ENCODE measurements at places on chromosomes 3 and 15.

- DNase-seq: no peak
Observed at GRCh38 chr3:129016720-129017483, 15.8 kb downstream of the EFCC1 start.

GRCh38 chr3:155745795-155746550 is 1.1 kb upstream of the PLCH1 start:
- DNase-seq: peak; percentile 46

DNA sequence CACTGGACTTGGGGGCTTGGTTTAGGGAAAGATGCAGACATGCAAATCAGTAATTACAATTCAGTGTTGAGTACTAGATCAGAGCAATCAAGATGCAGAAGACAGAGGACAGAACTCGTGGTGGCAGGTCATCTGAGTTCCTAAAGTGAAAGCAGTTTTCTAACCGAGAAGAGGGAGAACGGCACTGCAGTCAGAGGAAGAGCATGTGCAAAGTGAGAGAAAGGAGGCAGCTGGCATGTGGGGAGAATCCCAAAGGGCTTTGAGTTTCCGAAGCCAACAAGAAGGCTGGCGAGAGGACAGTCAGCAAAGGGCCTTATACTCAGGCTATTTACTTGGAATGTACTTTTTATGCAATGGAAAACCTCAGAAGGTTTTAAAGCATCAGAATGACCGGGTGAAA is 87.0 kb downstream of the ANP32A start:
- no peak for DNase-seq

DNA sequence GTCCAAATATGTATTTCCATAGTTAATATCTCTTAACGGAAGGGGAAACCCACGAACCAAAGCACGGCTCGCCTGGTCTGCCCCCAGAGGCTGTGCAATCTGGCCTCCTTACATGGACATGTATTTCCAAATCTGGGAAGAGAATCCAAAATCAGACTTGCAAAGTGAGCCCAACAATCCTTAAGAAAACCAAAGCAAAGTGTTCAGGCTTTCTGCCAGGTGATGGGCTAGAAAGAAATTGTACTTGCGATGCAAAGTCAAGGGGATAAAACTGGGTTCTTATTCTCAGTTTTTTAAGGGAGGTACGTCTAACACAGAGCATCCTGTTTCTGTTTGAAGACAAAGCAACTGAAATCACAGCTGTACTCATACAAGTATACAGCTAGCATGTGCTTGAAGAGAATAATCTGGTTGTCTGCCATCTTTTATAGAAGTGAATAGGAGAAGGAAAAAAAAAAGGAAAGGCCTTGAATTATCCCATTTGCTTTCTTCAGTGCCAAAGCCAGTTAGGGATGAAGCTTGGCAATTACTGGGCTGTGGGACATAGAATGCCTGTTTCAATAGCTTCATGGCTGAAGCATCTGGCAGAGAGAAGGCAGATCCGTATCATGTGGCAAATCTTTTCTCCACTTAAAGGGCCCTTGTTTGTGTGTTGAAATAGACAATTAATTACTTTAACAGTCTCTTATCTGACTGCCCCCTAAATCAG is 48.4 kb downstream of the LRIG1 start:
- DNase-seq: no peak

GRCh38 chr3:71112576-71112975 is 471.0 kb downstream of the FOXP1 start:
- no peak for DNase-seq

DNA sequence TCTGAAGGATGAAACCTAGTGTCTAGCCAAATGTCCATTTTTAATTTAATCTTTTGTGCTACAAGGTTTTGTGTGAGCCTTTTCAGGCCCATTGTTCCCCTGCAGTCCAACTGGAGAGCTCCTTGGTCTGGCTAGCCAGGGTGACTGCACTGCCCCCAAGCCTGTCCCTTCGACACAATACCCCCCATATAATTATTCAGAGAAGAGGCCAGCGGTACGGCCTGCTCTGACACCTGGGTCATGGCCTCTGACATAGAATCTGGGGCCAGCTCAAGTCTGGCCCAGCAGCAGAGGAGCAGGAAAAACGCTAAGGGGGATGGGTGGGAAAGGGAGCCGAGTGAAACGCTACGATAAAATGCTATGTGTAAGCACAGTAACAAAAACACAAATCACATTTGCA is 64.2 kb upstream of the PYGO1 start:
- DNase-seq: no peak

DNA sequence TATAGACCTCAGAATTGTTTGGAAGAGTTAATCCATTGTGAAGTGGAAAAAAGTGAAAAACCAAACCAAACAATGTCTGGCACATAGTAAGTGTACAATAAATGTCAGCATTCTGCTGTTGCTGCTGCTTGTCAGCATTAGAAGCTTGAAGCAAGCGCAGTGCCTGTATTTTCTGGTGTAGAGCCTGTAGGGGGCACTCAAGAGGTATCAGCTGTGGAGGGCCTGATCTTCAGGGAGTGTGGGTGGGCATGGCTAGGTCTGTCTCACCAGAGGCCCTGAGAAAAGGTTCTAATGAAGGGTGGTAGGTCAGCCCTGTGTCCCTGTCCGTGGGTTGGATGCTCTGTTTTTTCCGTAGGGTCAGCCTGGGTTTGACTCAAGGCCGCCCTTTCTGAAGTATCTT is 3.6 kb downstream of the ADAMTSL3 start:
- DNase-seq: no peak

GRCh38 chr3:33103480-33103879 is 6.5 kb upstream of the GLB1 start:
- DNase-seq: no peak

DNA sequence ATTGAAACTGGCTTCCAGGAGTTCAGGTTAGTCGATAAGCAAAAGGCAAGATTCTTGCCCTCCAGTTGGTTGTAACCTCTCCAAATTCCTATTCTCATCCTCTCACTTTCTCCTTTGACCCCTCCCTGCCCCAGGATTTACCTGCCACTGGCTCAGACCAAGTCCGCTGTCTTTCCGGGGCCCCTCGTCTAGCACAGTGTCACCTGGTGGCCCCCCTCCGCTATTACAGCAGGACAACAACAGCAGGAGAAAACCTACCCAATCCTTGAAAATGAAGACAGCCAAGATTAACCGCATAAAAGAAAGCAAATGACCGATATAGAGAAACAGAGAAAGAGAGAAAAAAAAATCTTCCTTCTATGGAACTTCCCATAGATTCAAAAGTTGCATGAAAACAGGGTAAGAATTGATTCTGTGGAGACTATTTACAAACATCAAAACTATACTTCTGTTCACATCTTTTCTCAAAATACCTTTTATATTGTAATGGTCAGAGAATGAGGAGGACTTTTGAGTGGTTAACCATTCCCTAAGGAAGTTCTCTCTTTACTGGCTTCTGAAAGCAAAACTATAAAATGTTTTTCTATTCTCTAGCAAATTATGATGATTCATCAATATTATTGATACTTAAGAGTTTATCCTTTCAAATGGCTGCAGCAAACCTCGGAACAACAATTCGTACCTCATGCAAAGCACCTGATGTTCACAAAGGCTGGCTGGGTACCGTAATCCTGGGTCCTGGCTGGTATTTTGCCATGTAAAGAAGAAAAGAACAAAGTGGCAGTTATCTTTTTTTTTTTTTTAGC is 10.0 kb upstream of the ST8SIA2 start:
- DNase-seq: no peak

- no peak for DNase-seq
Observed at GRCh38 chr15:79724312-79724711, 172.5 kb downstream of the MTHFS start.

All from NCI-H510A treated with DMSO at 0.1 percent for 48 hours (cell line).